ENCODE measurements at places on chromosomes 2 and 18.

DNA sequence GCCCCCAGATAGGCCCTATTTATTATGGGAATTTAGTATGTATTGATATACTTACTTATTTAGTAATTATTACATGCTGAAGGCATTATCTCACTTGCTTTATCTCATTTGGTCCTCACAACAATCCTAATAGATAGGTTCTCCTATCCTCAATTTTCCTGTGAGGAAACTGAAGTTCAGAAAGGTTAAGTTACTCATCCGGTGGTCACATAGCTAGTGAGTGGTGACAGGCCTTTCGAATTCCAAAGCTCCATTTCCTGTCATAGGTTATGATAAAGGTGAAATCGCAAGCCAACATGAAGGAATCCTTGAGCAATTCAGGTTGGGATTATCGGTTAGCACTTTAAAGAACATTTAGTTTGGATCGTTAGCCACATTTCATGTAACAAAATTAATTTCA lies 33.3 kb downstream of the NAB1 start:
- no peak for DNase-seq

- no peak for DNase-seq
Measured at GRCh38 chr2:179266271-179266670, 1.6 kb upstream of the SESTD1 start.

GRCh38 chr2:184338771-184339170 lies 259.6 kb upstream of the ZNF804A start:
- DNase-seq = no peak

- DNase-seq = no peak
Measured at GRCh38 chr2:200619279-200619678, 33.5 kb downstream of the AOX1 start.

- no peak for DNase-seq
Measured at GRCh38 chr18:52311331-52311730, 28.7 kb upstream of the DCC start.

DNA sequence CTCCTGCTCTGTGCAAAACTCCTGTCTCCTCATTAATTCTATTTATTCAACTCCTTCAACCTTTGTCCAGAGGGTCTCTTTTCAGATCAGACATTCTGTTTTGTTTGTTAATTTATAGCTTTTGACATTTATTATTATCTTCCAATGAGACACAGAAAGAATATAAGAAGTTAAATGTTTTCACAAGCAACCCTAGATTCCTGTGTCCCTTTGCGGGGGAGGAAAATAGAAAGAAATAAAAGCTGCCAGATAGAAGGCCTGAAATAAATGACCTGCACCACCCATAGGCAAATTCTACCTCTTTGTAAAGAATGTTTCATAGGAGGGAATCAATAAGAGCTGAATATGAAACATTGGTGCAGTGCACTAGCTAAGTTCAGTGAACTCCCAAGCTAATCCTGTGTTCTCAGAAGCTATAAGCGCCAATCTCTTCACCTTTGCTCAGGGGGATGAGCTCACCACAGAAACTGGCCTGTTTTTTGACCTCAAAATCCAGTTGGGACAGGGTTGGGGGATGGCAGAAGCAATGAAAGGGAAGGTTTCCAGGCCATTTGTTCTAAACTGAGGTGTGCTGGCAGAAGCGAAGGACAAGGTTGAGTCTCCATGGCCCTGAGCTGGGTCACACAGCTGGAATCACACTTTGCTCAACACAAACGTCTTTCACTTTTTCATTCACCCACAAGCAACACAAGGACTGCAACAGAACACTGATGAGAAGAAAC lies 258.6 kb downstream of the NRXN1 start:
- DNase-seq = no peak

- no peak for DNase-seq
Measured at GRCh38 chr18:33020877-33021276, 248.1 kb upstream of the KLHL14 start.

DNA sequence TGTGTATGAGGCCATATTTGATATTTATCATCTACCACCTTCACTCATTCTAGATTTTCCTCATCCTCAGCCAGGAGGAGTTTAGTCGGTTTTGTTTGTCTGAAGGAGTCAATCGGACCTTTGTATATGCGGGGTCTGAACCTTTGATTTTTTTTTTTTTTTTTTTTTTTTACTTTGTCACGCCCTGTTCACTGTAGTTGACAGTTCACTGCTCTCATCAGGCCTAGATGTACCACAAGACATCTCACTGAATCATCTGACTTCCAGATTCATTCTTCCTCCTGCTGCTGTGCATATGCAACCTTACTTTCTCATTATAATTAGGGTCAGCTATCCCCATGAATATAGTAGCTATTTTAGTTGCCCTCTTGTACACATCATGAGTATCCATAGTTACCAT lies 133.2 kb downstream of the ARHGAP15 start:
- no peak for DNase-seq

DNA sequence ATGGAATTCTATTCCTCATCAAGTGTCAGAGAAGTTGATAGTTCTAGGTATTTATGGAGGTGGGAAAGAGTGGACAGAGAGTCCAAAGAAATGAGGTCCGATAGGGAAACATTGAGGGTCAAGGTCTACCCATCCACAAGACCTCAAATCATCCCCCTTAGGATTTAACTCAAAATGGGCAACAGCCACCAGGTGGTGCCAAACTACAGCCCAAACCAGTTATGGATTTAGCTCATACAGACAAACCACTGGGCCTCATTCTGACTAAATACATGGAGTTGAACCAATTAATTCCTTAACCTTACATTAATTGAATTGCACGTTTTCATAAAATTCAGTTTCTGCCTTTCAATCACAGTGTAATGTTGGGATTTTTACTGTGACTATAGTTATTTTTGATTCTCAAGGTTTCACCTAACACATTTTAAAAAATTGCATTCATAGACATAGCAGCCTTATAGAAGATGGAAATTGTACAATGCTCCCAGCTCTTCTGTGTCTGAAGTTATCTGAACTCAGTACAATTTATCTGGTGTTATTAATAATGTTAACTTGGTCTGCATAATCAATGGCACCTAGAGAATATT lies 98.2 kb upstream of the HNMT start:
- peak; percentile 16 for DNase-seq
